ENCODE measurements at places on chromosomes 11 and 22.

GRCh38 chr22:44382116-44383038 is 69.6 kb upstream of the SHISAL1 start:
- DNase-seq, result no peak

GRCh38 chr11:22458161-22458560 is 120.0 kb downstream of the SLC17A6 start:
- DNase-seq, result no peak

DNA sequence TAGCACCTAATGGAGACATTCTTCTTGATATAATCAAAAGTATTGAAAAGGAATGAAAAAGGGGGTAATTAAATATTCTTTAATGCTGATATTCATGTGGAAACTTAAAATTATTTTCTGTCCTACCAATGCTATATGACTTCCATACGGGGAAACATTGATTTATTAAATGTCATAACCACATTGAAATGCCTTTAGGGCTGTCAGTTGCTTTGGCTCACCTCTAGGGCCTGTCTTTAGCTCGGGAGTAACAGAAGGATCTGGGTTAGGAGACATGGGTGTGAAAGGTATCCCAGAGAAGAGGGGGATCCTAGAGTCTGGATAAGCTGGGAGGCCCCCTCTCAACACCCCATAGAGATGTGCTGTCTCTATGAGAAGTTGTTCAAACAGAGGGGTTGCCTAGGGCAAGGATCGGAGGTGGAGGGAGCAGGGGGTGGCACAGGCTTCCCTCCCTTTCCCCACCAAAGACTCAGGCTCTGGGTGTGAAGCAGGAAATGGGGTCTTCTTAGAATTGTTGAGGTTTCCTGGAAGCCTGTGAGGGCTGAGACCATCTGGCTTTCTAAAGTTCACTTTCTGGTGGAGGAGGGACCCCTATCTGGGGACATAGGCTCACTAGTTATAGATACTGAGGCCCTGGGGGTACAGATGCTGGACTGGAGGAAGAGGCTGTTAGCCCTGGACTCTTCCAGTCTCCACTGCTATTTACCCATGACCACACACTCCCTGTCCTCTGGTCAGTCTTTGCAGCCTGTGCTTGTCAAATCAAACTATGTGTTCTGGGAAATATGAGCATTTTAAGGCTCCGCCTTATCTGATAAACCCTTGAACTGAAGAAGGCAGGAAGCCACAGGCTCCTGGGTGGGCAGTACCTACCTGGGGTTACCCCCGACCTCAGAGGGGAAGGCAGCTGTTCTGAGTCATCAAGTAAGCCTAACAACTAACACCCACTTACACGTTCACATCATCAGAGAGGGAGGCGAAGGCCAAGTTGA is 55.8 kb upstream of the RRAS2 start:
- no peak for DNase-seq

- DNase-seq, result no peak
Observed at GRCh38 chr11:9565822-9566560, 7.5 kb upstream of the WEE1 start.

- no peak for DNase-seq
Observed at GRCh38 chr22:35072925-35073324, 7.0 kb downstream of the ISX start.

DNA sequence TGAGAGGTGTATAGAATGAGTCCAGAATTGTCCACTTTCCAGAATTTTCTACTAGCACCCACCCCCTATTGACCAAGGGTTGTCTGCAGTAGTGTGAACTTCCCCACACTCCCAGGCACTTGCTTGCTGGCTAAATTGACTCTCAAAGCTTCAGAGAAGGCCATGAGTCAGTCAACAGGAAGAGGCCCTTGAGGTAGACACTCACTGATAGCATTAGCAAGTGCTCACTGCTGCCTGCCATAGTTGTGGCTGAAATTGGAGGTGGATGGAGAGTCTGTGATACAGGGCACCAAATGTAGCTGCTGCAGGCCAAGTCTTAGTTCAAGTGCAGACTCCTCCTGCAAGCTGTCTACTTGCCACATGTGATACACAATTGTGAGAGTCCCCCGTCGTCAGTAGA is 156.8 kb downstream of the SPON1 start:
- no peak for DNase-seq

DNA sequence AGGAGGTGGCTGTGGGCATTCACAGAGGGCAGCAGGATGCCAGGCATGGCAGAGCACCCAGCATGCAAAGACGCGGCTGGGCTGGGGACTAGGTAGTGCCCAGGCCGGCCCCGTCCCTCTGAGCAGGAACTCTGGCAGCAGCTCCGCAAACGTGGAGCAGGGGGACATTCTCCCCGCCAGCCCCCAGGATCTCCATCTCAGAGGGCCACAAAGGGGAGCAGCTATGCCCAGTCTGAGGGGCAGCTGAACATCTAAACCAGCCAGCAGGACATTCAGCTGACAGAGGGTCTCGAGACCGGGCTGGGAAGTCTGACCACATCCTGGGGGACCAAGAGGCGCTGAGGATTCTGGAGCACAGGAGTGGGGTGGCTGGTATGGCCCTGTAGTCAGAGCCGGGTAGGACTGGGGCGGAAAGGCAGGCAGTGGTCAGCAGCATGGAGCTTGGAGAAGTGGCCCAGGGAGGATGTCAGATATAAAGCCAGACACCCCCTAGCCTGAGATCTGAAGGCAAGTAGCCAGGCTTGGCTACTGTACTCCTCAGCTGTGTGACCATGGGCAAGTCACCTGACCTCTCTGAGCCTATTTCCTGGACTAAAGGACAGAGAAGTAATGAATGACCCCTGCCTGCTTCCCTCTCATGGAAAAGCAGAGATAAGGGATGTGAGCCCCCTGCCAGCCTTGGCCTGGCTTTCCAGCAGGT is 10.2 kb downstream of the PMM1 start:
- no peak for DNase-seq

DNA sequence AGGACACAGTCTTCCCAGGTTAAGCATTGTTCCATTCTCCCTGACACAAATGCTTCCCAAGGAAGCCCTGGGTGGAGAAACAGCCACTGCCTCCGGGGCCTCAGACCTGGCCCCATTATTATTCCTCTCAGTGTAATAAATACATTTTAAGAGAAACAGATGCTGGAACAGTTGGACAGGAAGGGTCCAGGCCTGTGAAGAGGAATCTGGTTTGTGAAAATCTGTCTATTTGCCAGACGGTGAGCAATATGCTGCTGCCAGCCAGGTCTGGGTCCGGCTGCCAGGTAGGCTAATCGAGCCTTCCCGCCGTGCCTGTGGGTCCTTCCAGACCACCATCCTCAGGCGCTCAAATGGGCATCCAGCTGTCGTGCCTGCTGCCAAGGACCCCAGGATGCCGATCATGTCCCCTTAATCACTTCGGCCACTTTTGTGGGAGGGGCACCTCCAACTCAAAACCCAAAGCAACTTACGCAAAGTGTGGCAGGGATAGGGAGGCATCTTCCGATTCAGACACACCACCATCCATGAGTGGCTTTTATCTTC is 528.4 kb downstream of the MIAT start:
- DNase-seq, result no peak

DNA sequence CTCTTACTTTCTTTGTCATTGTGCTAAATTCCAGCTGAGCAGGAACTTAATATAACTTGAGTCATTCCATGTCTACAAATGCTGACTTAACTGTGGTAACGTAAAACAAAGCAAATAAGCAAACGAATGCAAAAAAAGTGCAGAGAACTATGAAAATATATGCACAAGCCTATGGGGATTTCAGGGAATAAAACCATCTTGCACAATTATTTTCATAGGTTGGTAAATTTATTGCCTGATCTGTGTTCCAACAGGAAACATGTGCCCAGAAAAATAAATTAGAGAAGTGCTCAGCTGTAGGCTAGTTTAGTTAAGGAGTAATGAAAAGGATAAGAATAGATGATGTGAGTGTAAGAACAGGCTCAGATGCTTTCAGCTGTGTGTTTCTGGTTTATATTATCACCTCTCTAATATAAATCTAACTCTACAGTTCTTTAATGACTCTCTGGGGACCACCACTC is 1169.3 kb downstream of the LRRC4C start:
- DNase-seq, result no peak

DNA sequence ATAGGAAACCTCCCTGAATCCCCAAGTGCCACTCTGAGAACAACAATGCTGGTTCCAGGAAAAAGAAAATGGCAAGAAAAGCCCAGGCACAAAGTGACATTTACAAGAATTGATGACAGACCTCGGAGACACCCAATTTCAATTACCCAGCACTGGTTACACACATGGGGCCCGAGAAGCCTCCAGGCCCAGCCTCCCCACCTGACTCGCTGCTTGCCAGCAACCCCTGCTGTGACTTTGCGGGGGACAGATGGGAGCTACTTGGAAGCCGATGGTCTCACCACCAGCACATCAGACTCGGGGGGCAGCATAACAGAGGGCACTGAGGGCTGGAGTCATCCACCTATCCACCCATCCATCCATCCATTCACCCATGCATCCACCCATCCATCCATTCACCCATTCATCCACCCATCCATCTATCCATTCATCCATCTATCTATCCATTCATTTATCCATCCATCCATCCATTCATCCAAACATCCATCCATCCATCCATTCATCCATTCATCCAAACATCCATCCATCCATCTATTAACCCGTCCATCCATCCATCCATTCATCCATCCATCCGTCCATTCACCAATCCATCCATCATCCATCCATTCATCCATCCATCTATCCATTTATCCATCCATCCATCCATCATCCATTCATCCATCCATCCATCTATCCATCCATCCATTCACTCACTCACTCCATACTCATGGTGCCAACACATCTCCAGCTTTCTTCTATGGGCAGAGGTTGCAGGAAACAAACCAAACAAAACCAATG is 567.6 kb downstream of the BRD1 start:
- DNase-seq, result no peak

GRCh38 chr11:28463826-28464225 is 355.6 kb downstream of the METTL15 start:
- no peak for DNase-seq

- no peak for DNase-seq
Observed at GRCh38 chr11:105918039-105918438, 104.0 kb downstream of the MSANTD4 start.

DNA sequence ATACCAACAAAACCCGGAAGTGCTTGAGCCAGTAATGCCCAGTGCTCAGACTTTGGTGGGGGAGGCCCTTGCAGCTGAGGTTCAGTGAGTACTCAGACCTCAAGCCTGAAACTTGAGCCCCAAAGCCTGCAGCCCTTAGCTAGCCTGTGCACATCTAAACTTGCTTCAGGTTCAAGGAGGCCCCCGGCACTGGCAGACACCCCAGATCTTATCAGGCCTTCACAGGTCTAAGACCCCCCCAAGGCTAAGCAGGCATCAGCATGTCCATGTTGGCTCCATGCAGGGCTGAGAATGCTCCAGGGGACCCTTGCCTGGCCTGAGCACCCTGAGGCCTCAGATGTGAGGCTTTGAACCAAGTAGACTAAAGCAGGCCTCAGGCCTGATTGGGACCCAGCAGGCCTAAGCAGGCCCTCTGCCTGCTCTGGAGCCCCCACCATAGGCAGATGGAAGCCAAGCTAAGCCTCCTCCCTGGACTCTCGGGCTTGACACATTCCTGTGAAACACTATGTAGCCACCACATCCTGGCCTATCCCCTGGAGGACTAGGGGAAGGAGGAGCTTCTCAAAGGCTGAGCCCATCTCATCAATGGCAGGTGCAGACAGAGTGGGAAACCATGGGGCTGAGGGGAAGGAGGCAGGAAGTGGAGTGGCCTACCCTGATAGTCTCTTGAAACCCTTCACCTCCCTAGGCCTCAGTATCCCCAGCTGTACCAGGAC is 1.2 kb upstream of the CASTOR1 start:
- no peak for DNase-seq

DNA sequence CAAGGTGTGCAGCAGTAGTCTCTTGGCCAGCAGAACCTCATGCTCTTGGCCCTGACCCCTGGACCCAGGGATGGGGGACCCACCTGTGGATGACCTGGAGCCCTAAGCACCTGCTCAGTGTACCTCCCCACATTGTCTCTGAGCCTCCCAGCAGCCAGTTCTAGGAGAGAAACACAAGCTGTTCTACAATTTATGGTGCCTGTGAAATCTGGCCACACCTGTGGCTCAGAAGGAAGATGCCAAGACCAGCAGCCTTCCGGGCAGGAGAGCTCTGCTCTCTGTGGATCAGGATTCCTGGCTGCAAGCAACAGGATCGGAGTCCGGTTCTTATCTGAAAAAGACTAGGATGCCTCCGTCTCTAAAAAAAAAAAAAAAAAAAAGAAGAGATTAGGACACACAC is 103.6 kb upstream of the ANO1 start:
- no peak for DNase-seq

DNA sequence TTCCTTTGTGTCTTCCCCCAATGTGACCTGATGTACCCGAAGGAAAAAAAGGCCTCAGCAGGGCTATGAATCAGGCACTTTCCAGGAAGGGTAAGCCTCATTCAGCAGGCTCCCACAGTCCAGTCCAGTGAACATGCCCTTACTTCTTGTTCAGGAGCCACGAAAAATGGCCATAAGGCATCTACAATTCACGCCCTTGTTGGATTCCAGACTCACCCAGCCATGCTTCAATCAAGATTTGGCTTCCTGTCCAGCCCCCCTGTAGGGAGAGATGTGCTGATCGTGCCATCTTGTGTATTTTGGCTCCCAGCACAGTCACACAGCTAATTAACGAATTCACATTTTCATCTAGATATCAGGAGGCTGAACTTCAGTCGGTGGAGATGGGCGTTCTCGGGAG is 9.9 kb upstream of the KCNJ5 start:
- no peak for DNase-seq

GRCh38 chr22:17893900-17894535 is 119.7 kb upstream of the BID start:
- no peak for DNase-seq

- no peak for DNase-seq
Observed at GRCh38 chr11:114571712-114572111, 12.0 kb upstream of the NXPE1 start.

DNA sequence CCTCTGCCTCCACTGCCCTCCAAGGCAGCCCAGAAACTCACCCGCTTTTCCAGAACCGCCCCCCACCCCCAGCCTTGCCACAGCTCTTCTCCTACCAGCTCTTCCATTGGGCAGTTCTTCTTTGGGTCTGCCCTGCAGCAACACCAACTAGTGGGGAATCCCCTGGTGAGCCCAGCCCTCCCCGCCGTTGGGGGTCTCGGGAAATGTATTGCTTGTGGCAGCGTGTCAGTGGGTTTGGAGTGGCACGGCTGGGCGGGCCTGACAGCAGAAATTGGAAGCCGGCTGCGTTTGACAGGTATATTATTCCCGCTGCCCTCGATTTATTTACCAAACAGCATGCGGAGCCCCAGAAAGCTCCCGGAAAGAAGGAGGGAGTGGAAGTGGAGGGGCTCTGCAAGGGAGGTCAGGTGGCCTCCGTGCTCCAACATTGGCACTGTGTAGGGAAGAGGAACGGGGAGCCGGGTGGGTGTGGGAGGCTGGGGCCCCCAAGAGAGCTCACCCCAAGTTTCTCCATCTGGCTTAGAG is 65.2 kb upstream of the NECTIN1 start:
- DNase-seq, result no peak

GRCh38 chr11:117647872-117648271 is 149.1 kb downstream of the DSCAML1 start:
- DNase-seq, result no peak
